T-helper 2 cell (primary cell): ENCODE measurements at places on chromosomes 6 and 20.

GRCh38 chr6:4625557-4625956, 150.6 kb upstream of the CDYL start:
- no peak for DNase-seq

DNA sequence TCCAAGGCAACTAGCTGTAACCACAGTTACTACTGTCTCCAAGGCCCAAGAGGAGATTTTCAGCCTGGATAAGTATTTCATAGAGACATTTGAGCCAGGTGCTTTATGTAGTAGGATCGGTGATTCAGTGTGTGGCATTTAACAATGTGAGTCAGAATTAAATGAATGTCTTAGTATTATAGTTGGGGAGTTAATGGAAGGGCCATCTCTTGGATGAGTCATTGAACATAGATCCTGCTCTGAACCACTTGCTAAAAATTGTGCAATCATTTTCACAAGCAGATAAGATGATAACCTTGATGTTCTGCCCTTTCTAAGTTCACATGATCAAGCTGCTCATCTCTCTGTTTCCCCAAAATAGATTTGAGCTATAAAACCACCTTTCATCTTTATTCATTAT, 668.9 kb upstream of the CITED2 start:
- no peak for DNase-seq

GRCh38 chr20:38790200-38791053, 15.1 kb upstream of the PPP1R16B start:
- DNase-seq, result no peak

DNA sequence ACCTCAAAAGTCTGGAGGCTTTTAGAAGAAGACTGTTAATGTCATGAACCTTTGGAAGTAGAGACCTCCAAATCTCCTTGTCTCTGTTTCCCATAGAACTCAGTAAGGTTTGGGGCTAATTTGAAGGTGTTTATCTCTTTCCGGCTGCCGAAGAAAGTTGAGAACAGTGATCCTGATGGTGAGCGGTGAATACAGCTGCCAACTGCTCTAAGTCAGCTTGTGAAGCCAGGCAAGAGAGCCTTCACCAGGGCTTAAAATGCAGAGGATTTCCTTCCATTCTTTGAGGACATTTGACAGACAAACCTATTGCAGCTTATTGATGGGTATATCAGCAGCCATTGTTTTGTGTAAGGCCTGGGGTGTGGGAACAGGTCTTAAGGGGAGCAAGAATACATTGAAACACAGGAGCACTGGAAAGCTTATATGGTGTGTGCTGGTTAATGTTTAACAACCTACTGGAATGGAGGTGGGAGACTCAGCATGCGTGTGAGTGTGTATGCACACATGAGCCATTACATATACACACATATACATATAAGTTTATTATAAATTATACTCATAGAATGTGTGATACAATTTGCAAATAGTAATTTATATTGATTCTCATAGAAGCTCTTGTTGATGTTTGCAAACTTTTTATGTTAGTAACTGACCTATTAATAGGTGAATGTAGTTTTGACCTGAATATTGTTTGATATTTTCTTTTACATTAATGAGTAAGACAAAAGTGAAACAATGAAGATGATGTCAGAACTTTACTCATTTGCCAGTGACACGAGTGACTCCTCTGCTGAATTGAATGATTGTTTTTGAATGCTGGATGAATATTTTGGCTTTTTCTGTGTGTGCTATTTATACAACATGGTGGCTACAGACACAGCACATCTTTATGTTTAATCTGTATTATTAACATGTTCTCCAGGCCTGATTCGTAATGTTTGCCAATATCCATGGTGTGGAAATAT, 18.1 kb downstream of the PLEKHG1 start:
- no peak for DNase-seq

GRCh38 chr20:50518270-50518721, 8.1 kb downstream of the PTPN1 start:
- DNase-seq, result no peak

- peak; percentile 16 for DNase-seq
Measured at GRCh38 chr20:24148372-24148771, 159.8 kb upstream of the GGTLC1 start.

- DNase-seq, result no peak
Measured at GRCh38 chr20:51360451-51361201, 181.9 kb downstream of the NFATC2 start.

GRCh38 chr6:23243854-23244253, 674.5 kb downstream of the HDGFL1 start:
- DNase-seq, result no peak

GRCh38 chr6:54426995-54427394, 118.8 kb downstream of the TINAG start:
- no peak for DNase-seq

GRCh38 chr6:131681585-131681984, 19.6 kb downstream of the OR2A4 start:
- DNase-seq, result no peak

GRCh38 chr20:12053353-12053752, 135.7 kb downstream of the BTBD3 start:
- no peak for DNase-seq

- DNase-seq, result no peak
Measured at GRCh38 chr20:47665221-47665991, 119.9 kb downstream of the SULF2 start.

DNA sequence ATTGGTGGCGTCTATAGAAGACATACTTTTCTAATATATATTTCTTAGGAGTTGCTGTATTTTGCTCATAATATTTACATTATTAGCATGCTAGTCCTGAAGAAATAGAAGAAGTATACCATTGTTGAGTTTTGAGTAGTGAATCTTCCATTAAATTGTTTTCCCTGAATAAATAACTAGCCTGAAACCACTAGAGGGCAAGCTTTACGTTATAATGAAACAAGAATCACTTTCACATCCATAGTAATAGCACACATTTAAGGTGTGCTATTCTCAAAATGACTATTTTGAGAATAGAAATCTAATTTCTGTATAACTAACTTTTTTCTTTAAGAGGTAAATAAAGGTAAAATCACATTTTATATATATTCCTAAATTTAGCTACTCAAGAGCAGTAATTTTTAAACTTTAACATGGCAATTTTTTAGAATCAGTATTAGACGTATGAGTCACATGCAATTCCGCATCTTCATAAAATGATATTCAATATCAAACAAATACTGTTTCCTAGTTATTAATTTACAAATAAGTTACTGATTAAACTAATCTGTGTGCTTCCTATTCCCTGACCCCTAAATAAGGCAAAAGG, 213.2 kb upstream of the MANEA start:
- DNase-seq, result no peak

DNA sequence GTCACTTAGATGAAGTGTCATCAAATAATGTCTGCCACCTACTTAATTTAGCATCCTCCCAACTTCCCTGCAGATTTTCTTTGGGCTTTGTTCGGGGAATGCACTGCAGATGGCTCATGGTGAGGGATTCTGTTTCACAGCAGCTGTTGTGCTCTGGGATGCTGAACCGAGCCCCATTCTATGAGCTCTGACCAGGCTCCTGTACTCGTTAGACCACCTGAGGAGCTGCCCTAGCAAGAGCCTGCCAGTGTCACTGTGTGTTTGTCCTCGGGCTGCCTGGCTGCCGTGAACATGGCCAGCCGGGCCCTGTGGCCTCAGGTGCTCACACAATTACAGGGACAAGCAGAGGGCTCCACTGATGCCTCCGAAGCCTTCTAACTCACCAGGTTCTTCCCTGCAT, 238.8 kb upstream of the ECI2 start:
- no peak for DNase-seq

DNA sequence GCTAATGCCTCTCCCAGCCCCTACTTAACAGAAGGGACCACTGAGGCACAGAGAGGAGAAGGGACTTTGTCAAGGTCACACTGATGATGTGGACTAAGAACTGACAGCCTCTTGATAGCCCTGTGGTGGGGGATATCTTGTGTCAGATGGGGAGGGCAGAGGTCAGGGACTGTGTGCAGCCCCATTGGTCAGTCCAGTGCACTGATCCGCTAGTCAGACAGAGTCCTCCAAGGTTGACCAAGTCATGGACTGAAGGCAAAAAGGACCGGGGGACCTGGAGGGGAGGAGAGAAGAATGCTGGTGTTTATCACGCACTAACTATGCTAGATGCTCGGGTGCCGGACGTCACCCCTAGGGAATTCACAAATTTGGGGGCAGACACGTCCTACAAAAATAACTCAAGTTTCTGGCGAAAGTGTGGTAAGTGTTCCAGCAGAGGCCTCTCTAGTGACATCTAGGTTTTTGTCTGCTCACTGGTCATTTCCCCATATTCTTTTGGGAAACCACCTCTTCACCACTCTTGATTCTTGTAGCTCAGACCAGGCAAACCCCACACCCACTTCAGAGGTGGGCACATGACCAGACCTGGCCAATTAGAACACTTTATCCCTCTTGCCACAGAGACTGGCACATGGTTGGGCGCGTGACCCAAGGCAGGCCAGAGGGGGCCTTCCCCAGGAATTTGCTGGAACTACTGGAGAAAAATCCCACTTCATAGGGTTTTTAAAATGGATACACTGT, 21.0 kb downstream of the TCF15 start:
- DNase-seq, result no peak

- no peak for DNase-seq
Measured at GRCh38 chr6:109655761-109656262, 35.2 kb downstream of the AK9 start.

DNA sequence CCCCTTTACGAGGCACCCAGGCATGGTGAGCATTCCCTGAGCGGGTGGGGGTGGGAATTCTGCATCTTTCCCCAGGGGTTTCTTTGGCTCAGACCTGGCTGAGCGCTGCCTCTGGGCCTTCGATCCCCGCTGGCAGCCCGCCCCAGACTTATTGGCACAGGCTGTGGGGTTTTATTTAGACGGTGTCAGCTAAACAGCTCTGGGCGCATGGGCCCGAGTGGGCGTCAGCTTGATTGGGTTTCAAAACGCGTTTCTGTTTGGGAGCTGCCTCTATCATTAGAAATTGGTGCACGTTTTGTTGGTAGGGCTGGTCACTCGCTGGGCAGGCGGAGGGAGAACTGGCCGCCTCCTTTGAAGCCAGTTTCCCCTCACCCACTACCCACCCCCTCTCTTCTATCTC, 21.0 kb downstream of the PMEPA1 start:
- DNase-seq, result no peak

- no peak for DNase-seq
Measured at GRCh38 chr6:13470238-13471140, 16.9 kb downstream of the GFOD1 start.

- DNase-seq, result no peak
Measured at GRCh38 chr20:33753763-33754162, 22.0 kb downstream of the ZNF341 start.

GRCh38 chr6:149888093-149888492, 9.8 kb downstream of the RAET1E start:
- DNase-seq, result no peak

DNA sequence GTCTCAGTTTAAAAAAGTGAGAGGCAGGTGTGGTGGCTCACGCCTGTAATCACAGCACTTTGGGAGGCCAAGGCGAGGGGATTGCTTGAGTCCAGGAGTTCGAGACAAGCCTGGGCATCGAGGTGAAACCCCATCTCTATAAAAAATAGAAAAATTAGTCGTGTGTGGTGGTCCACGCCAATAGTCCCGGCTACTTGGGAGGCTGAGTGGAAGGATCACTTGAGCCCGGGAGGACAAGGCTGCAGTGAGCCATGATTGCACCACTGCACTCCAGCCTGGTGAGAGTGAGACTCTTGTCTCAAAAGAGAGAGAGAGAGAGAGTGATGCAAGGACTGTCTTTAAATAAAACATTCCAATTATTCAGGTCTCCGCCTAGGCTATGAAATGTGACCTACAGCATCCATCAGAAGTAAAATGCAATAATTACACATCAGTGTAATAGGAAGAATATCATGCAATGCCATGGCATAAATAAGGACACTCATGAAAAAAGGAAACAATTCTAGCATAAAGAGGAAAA, 81.5 kb downstream of the SH3BGRL2 start:
- DNase-seq, result no peak

- no peak for DNase-seq
Measured at GRCh38 chr6:12075067-12075563, 63.0 kb downstream of the HIVEP1 start.

GRCh38 chr6:28424163-28424562, 19.1 kb downstream of the ZSCAN23 start:
- DNase-seq, result no peak

DNA sequence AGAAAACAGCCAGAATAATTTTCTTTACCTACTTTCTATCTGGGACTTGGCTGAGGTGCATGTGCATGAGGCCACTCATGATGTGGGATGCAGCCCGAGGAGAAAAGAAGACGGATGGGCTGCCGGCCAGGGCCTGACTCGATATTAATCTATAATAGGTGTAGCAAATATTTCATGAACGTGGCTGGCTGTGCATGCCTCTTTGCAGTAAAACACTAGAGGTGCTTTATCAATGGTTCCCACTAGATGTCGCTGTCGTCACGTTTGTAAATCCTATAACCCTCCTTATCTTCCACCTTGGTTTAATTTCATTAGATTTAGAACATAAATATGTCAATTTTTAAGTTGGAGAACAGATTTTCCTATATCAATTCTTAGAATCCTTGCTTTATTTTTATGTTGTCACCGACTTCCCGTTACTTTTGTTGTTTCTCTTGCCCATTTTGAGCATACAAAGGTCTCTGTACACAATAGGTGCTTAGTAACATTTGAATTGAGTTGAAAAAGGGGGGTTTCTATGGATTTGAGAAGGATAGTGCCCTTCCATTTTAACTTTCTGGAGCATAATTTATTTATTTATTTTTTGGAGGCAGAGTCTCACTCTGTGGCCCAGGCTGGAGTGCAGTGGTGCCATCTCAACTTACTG, 19.6 kb upstream of the FERMT1 start:
- DNase-seq, result no peak

GRCh38 chr6:129022011-129022553, 139.1 kb downstream of the LAMA2 start:
- no peak for DNase-seq

DNA sequence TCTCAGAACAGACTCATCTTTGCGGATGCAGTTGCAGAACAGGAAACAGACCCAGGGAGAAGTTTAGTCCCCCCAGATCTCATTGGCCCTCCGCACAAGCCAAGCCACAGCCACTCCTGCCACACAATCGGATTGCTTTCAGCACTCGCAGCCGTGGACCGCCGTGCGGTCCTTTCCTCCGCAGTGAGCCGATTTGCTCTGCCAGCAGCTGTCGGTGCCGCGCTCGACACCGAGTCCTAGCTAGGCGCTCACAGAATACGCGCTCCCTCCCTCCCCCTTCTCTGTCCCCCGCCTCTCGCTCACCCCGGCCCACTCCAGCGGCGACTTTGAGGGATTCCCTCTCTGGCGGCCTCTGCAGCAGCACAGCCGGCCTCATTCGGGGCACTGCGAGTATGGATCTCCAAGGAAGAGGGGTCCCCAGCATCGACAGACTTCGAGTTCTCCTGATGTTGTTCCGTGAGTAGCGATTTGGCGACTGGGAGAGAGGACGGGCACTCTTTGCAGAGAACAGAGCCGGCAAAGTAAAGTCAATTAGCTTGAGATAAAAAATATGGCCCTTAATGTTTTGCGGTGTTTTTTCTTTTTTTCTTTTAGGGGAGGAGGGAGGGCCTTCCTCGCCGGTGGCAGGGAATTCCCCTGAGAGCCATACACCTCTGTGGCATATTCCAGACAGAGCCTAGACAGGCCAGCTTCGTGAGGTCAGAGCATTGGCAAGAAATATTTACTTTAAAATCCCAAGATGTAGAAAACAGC, at the start of gene LAMP5:
Gene LAMP5 (plus strand): TSS at position 130 of the 753 bp plus-strand sequence. CDS start 263 bp downstream, at position 393.
- DNase-seq, result no peak
